ENCODE measurements at places on chromosomes 2 and 18. TPM values are rescaled to one million over a fixed set of nuclear protein-coding genes. Genes with fewer than 3 reads are reported as not detected.
A peak's percentile ranks its signal among the peaks of the same experiment; 100 is the strongest.

GRCh38 chr2:165897726-165898125 lies 55.9 kb downstream of the TTC21B start:
- DNase-seq, result no peak

DNA sequence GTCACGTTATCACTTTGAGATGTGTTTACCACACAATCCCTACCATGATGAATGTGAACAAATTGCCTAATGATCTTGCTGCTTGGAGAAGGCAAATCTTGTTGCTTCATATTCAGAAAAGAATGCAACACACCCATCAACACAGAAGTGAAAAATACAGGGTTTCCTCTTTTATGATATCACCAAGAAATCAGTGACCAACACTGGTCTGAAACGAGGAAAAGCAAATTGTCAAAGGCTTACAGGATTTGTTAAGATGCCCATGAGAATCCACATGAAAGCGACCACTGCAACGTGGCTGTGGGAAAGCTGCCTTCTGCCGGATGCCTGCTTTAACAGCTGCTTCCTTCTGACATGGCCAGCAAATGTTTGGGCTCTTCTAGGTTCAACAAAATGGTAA lies 397.6 kb upstream of the LRATD1 start:
- DNase-seq, result no peak

DNA sequence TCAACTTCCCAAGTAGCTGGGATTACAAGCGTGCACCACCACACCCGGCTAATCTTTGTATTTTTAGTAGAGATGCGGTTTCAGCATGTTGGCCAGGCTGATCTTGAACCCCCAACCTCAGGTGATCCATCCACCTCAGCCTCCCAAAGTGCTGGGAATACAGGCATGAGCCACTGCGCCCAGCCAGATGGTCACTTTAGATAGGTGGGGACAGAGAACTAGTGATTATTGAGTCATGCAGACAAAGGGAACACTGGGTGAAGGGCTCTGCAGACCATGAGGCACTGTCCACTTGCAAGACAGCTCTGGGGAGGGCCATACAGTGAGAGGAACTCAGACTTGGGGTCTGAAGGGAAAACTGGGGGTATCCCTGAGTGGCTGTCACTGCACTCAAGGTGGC lies 58.4 kb upstream of the POMC start:
- DNase-seq, result no peak

- peak; percentile 89 for DNase-seq
Observed at GRCh38 chr2:7007846-7008741, 90.9 kb downstream of the RNF144A start.

GRCh38 chr2:43171789-43172188 lies 54.6 kb downstream of the ZFP36L2 start:
- peak; percentile 57 for DNase-seq

DNA sequence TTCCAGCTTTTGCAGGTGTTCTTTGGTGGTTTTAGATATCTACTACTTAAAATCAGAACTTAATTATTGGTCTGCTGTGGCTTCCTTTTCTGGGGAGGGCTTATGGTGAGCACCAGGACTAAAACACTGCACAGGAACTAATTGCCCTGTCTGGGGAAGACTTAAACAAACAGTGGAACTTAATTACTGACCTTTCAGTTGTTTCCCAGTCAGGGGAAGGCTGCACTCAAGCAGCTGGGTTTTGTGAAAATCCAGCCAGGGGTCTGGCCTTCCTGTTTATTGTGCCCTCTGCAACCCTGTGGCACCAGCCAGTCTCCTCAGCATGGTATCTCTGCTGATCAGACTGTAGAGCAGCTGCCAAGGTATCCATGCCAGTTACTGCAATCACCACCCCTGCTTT lies 398.2 kb downstream of the ADCYAP1 start:
- DNase-seq, result no peak

- DNase-seq, result no peak
Observed at GRCh38 chr2:239726631-239727181, 298.4 kb downstream of the NDUFA10 start.

DNA sequence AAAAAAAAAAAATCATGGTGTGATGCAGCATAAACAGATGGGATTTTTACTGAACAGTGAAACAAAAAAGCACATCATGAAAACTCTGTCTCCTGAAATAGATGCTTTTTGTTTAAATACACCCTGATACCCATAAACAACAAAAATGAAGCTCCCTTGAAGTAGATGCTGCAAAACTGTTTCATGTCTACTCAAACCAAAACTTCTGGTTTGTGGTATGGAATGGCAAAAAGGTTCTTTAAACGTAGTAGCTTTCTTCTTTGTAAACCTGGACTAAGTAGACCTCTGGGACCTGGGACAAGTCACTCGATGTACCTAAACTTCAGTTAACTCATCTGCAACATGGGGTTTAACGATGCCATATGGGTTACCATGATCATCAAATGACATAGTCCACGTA lies 64.4 kb upstream of the RAPH1 start:
- DNase-seq, result no peak

- DNase-seq, result no peak
Observed at GRCh38 chr2:75609937-75610508, 36.6 kb upstream of the MRPL19 start.

GRCh38 chr18:23967321-23968089 lies 47.0 kb upstream of the TTC39C start:
- no peak for DNase-seq

GRCh38 chr18:77124452-77124922 lies 8.1 kb downstream of the MBP start:
- DNase-seq, result no peak

DNA sequence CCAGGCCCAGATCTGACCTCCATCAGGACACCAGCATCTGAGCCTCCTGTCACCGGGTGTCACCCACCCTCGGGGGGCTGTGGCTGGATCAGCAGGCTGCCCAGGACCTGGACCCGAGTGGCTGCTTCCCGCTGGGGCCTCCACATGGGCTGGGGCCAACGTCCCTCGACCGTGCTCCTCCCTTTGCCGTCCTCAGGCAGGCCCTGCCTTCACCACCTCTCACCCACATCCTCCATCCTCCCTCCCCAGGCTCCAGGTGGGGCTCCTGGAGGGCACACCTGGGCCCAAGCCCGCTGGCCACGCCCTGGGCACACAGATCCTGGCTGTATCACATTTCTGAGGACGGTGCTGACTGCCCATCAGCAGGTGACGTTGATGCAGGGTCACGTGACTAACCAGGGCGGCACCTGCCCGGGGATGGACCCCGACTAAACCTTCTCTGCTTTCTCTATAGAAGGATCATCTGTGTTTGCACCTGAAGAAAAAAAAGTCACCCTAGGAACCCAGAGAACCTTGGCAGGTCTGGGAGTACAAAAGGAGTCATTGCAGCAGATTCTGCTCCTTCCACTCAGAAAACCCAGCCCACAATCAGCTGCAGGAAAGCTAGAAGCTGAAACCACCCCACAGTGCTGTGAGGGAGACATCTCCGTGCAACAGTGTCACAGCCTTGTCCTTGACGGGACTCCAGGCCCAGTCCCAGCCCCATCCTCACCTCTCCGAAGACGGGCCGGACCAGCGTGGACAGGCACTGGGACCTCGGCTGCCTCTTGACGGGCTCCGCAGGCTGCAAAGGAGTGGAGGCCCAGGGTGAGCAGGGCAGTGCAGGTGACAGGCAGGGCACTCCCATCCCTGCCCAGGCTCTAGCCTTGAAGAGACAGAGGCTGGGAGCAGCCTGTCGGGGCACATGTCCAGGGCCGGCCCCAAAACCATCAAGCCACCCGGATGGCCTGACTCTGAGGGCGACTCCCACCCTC lies 11.2 kb downstream of the STK25 start:
- DNase-seq, result no peak

The CYP26B1 gene
- total RNA-seq, result 8.5 TPM

The CAPN13 gene
- not detected for total RNA-seq

The PLA2R1 gene
- total RNA-seq, result 4.2 TPM

The TMEM198 gene
- total RNA-seq, result 4.1 TPM

The LIMS3 gene
- 6.3 TPM for total RNA-seq

The CD207 gene
- 0.24 TPM for total RNA-seq

The WDR75 gene
- total RNA-seq, result 16.6 TPM

The MEX3C gene
- total RNA-seq, result 28.4 TPM

Data from left cardiac atrium (tissue), 4 donors.